ENCODE measurements at places on chromosomes 12 and 14.

DNA sequence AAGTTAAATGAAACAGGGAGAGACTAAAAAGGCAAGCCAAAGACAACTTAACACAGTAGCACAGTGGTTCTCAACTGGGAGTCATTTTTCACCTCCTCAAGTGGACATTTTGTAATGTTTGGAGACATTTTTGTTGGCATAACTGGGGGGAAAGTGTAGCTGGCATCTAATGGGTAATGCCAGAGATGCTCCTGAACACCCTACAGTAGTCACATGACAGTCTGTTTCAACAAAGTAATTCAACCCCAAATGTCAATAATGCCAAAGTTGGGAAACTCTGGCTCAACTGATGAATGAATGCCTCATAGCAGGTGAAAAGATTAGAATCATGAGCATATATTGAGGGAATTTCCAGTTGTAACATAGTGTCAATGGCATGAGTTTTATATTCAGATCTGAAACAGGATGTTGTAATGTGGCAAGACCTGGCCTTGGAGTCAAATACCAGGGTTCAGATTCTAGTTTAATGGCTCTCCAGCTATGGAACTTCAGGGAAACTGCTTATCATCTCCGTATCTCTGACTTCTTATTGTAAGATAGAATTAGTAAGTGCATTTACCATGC is 2.4 kb upstream of the OR4K5 start:
- no peak for DNase-seq

GRCh38 chr14:69814397-69814796 is 17.4 kb upstream of the SLC10A1 start:
- DNase-seq, result no peak

DNA sequence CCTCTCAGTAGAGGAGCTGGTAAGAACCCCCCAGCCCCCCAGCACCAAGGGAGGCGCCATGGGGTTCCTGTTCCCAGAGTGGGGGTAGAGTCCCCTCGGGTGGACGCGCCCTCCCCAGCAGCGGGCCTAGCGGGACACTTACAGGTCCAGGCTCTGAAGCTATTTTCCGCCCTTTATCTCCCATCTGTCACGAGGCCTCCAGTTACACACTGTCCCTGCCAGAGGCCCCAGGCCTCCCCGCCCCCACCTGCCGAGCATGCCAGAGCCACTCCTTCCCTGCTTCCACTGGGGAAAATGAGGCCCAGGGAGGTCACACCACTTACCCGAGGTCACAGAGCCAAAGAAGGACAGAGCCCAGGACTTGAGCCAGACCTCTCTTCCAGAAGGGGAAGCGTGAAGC is 3.1 kb downstream of the C14orf180 start:
- no peak for DNase-seq

GRCh38 chr14:24063263-24063836 is 8.0 kb upstream of the CPNE6 start:
- no peak for DNase-seq

DNA sequence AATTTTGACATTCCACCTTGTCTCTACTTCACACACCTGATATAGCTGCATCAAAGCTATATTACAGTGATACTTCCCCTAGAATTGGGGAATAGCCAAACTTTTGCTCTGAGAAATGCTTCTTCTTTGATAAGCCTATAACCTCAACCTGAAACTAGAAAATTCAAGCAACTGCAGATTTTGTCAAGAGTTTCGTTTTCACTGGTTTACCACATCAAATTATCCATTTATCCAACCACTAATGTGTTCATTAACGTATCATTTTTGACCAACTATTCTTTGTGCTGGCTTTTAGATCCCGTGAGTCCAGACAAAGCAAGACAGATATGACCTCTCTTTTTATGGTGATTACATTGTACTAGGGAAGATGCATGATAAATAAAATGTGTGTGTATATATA is 13.5 kb upstream of the TAS2R46 start:
- no peak for DNase-seq

- DNase-seq, result no peak
These were observed 209.3 kb downstream of the TTC8 start for GRCh38 chr14:89033756-89034155.

GRCh38 chr14:97415907-97416306 is 618.7 kb downstream of the VRK1 start:
- DNase-seq, result no peak

DNA sequence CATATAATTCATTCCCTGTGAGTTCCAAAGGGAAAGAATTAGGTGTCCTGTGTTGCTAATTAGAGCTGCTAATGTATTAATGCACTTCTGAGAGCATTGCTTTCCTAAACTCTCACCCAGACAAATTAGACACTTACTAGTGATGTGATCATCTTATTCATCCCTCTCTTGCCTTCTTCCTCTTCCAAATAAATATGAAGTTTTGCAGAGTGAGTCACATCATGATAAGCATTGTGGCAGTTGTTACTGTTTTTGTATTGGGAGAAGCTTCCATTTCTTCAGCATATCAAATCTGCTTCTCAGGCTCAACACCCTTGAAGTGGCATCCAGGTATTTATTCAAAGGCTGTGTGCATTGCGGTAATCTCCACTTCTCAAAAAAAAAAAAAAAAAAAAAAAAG is 37.3 kb upstream of the E2F7 start:
- DNase-seq, result no peak

DNA sequence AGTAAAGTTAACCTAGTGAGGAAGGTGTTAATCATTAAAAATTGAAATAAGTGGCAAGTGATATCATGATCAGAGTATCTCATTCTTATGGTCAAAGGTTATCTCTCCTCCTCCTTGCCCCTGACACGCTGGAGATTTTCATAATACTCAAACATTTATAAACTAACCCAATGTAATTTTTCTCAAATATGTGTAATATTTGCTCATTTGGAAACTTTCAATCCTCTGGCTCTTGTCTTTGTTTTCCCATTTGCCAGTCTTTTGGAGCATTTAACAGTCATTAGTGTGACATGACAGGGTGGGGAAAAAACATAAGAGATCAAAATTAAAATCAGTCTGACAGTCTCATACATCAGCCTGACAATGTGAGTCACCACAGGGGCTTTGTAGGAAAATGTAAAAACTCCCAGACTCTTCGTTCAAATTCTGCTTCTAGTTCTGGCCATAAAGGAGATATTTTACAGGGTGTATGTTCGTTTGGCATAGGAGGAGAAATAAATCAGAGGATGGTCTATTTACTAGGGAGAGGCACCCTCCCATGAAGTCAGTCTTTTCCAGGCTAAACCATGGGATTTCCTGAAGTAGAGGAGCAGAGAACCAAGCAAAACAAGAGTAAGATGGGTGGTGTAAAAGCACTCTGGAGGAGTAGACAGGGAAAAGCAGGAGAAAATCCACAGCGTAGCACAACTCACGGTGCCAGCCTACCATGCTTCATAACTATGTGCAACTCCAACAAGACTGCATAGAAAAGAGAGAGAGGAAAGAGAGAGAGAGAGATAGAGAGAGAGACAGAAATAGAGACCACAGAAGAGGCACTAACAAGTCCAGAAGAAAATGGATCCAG is 369.2 kb upstream of the PDE3A start:
- no peak for DNase-seq

DNA sequence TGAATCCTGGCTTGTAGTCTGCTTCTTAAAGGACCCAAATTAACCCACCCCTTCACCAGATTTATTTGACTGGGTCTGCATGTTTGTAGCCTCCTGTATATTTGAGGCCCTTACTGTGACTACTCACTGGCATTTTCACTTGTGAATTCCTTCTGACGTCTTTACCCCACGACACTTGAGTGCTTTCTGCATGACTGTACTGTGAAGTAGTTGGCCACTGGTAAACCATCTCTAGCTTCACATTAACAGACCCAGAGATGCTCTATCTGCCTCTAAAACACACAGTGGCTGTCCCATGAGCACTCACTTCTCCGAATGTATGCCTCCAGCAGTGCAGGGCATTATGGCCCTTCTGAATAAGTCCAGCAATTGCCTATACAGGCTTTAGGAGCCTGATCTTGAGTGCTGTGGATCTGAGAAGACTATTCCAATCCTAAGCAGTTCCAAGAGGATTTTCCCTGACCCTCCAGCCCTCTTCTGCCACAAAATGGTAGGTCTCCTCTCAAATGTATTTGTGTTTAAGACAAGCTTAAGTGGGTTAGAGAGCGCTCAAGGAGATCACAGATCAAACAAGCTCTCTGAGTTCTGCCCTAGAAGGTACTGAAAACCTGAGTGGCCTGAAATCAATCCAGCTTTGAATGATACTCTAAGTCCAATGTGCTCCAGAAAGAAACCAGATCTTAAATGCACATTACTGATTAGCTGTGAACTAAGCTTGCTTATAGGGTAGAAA is 534.7 kb downstream of the RPS29 start:
- DNase-seq, result no peak

DNA sequence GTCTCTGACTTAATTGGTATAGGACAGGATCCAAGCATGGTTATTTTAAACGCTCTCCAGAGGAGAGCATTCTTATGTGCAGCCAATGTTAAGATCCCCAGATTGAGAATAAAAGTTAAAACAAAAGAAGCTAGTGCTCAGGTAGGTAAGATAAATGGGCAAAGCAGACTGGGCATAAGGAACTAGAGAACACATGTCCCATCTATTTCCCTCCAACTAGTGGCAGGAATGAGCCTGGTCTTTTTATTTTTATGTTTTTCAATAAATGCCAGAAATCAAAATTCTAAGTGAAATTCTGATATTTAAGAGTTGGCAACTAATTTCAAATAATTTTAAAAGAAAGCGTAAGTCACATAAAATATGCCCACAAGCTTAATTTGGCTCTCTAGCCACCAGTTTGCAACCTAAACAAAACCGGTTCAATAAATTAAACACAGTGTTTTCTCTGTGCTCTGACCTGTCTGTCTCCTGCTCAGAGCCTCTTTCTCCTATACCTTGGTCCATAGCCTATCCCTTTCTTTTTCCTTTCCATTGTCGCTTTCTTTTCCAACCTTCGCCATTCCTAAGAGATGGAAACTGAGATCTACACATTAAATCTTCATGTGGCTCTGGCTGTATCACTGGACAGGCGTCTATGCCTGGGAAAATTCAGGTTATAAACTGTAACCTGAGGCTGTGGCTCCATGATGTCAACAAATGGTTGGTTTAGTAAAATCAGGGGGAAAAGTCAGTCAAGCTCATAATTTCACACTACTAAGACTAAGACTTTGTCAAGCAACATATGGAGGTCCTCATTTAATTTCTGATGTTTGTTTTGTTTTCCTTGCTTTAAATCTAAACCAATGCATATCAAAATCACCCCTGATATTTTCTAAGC is 5.5 kb downstream of the SLC38A1 start:
- no peak for DNase-seq

GRCh38 chr12:83141460-83141994 is 454.8 kb downstream of the TMTC2 start:
- no peak for DNase-seq

GRCh38 chr14:94079891-94080620 is 946 bp downstream of the DDX24 start:
- no peak for DNase-seq

GRCh38 chr12:11652351-11653040 is 3.0 kb downstream of the ETV6 start:
- no peak for DNase-seq

GRCh38 chr12:122003651-122004611 is 17.8 kb upstream of the BCL7A start:
- DNase-seq, result peak; percentile 37

DNA sequence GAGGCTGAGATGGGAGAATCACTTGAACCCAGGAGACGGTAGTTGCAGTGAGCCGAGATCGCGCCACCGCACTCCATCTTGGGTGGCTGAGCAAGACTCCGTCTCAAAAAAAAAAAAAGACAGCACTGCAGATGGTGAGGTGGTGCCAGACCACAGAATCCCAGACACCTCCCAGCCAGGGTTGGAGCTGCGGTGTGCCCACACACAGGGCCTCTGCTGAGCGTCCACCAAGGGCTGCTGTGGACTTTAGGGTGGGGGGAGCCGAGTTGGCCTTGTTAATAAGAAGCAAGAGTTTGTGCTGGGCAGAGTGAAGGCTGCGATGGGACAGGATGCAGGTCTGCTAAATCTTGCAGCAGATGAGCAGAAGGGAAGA is 14.2 kb downstream of the KMT5A start:
- DNase-seq, result no peak

- DNase-seq, result no peak
These were observed 4.5 kb upstream of the SIX1 start for GRCh38 chr14:60653701-60654161.

- DNase-seq, result peak; percentile 20
These were observed 57.8 kb downstream of the GTF2A1 start for GRCh38 chr14:81162941-81163340.

GRCh38 chr12:31796270-31796951 is 67.6 kb upstream of the AMN1 start:
- DNase-seq, result no peak

All from GF-D8 (cell line).